Pancreas (tissue), 10 donors: ENCODE measurements at places on chromosomes 5 and 9. TPM values are rescaled to one million over a fixed set of nuclear protein-coding genes. Genes with fewer than 3 reads are reported as not detected.

The UNC5A gene
- polyA plus RNA-seq: 2.3 TPM

- no peaks in the 10 kb centered on the region for H3K4me1 ChIP-seq
- peak overlapping the region; percentile 47 for H3K4me3 ChIP-seq
- DNase-seq: peak; percentile 96
- H3K27me3 ChIP-seq: peaks cover 14% of the 10 kb centered on the region
Observed at GRCh38 chr5:141040771-141041426, 10.3 kb upstream of the PCDHB1 start.

The HAVCR2 gene
- 0.72 TPM for polyA plus RNA-seq

The CER1 gene
- polyA plus RNA-seq: 0.12 TPM

GRCh38 chr5:7320701-7321301 is 75.1 kb upstream of the ADCY2 start:
- H3K27me3 ChIP-seq: no peaks in the 10 kb centered on the region
- H3K4me1 ChIP-seq: no peaks in the 10 kb centered on the region
- H3K4me3 ChIP-seq: no peak overlapping the region
- no peak for DNase-seq
- H3K36me3 ChIP-seq: no peaks in the 10 kb centered on the region
- no peak overlapping the region for H3K27ac ChIP-seq

GRCh38 chr5:40672425-40672824 is 7.3 kb upstream of the PTGER4 start:
- no peak for DNase-seq
- no peaks in the 10 kb centered on the region for H3K36me3 ChIP-seq
- H3K4me3 ChIP-seq: no peak overlapping the region
- H3K27ac ChIP-seq: no peak overlapping the region

DNA sequence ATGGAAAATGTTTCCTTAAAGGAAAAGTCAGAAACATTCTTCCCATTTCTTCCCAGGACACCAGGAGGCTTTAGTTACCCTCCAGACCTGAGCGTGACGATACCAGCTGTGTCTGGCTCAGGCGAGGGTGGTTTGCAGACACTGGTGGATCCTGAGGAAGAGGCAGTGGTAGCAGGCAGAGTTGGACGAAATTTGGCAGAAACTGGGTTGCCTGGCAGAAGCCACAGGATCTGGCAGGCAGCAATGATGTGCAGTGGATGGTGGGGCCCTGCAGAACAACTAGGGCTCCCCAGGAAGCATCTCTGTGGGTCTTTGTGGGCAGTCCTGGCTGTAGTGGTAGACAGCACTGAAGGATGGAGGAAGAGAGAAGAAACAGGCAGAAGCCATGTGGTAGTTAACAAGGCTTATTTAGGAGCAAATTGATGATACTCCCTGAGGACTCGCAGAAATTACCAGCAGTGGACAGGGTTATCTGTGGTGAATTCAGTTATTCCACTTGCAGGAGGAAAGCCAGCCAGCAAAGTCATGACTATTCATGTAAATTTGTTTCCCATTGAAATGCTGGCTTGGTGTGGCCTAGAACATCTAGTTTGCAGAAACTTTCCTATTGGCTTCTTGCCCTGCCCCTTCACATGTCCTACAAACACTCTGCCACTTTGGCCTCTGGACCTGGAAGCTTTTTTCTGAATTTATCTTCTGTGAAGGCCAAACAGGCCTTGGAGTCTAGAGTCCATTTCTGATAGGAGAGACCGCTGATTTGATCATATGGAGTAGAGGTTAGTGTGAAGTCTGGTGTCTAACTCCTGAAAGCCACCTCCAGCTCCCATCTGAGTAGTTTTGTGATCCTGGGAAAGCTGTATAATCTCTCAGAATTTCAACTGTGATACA is 212.0 kb downstream of the DMRT2 start:
- H3K4me3 ChIP-seq: no peak overlapping the region
- no peaks in the 10 kb centered on the region for H3K36me3 ChIP-seq
- H3K27me3 ChIP-seq: no peaks in the 10 kb centered on the region
- no peak overlapping the region for H3K27ac ChIP-seq
- H3K4me1 ChIP-seq: no peaks in the 10 kb centered on the region
- no peak for DNase-seq

DNA sequence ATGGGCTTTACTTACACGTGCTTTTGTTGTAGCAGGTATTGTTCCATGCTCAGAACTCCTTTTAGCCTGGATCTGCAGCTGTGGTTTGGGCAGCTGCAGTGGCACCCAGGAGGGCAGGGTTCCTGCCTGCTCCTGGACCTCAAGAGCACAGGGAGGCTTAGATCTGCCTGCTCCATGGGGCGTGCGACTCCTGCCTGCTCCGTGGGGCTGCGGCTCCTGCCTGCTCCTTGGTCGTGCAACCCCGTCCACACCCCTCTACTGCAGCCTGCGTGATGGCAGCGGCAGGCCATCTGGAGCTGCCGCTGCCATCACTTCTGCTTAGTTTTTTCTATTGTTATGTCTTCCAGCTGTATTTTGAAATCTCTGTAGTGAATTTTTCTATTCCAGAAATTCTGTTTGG is 11.7 kb upstream of the UGT3A2 start:
- H3K4me1 ChIP-seq: no peaks in the 10 kb centered on the region

- no peak overlapping the region for H3K4me3 ChIP-seq
- no peaks in the 10 kb centered on the region for H3K27me3 ChIP-seq
- no peak overlapping the region for H3K27ac ChIP-seq
- no peaks in the 10 kb centered on the region for H3K4me1 ChIP-seq
- no peak for DNase-seq
Observed at GRCh38 chr5:19630876-19631275, 357.1 kb downstream of the CDH18 start.

DNA sequence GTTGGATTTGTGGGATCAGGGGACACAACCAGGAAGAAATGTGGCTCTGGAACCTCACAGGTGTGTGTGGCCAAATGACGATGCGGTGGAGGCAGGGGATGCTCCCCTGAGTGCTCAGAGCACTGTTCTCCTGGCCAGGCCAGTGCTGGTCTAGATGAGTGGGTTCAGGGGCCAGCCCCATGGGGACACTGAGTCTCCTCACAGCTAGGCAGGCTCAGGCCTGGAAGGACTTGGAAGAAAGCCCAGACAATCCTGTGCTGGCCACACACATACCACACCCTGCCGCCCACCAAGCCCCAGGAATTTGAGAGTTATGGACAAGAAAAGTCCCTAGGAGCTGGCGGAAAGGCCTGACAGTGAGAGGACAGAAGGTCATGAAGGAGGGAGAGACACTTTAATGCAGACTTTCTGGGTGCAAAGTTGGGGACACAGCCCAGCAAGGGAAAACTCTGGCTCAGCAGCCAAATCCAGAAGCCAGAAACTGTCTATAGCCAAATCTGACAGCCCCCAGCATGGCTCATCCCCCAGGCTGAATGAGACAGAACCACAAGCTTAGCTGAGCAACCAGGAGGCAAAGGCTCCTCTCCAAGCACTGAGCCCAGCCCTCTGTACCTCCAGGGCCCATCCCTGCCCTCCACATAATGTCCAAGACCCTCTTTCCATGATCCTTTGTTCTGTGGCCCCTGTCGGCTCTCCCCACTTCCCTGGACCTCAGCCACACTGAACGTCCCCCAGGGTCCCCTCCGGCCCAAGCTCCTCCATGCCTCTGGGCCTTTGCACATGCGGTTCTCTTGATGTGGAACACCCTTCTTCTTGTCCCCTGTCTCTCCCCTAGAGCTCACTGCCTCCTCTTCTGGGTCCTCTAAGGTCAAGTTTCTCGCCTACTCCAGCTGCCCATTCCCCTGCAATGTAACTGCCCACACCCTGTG is 22.4 kb downstream of the LHX6 start:
- H3K27me3 ChIP-seq: no peaks in the 10 kb centered on the region
- no peaks in the 10 kb centered on the region for H3K36me3 ChIP-seq
- no peaks in the 10 kb centered on the region for H3K4me1 ChIP-seq
- no peak overlapping the region for H3K4me3 ChIP-seq
- DNase-seq: peak; percentile 30

DNA sequence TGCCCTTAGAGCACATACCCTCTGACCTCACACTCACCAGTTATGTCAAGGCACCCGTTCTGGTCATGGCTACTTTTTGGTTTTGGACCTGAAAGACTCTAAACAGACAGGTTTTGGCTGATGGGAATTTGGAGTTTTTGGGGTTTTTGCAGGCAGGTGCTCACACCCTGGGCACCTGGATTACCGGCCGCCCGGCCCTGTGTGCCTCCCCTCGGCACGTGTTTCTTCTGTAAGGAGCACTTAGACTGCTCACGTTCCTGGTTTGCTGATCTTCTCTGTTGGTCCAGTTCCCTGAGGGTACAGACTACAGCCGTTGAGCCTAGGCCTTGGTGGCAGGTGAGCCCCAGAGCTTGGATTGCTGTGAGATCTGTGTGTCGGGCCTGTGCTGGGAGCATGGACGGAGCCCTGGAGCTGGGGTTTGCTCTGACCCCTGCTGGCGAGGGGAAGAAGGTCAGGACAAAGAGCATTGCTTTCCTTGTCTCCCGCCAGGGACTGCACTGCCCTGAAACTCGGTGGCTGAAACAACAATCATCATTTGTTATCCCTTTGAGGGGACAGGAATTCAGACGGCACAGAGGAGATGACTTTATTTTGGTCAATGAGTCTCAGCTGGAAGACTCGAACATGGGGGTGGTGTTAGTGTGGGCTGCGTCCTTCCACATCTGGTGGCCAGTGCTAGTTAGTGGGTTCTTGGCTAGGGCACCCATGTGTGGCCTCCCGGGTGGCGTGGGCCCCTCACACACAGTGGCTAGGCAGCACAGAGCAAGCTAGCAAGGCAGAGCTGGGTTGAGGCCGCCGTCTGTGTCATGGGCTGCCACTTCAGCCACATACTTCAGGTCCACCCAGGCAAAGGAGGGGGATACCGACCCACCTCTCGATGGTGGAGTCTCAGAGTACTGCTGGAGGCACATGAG is 76.4 kb downstream of the EHMT1 start:
- H3K27ac ChIP-seq: peak overlapping the region; percentile 34
- H3K27me3 ChIP-seq: no peaks in the 10 kb centered on the region
- H3K36me3 ChIP-seq: no peaks in the 10 kb centered on the region
- H3K4me3 ChIP-seq: no peak overlapping the region

DNA sequence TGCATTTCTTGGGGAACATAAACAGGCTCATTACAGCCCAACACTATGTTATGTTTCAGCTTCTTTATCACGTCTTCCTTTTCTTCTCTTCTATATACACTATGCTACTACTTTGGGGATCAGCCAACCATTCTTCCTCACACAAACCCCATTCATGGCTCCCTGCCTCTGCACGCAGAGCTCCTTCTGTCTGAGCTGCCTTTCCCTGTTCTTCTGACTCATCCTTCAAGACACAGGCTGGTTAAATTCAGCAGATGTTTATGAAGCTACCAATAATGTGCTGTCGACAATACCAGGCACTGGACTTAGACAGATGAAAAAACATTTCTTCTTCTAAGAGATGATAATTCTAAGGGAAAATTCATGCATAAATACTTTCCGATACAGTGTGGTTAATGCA is 102.5 kb upstream of the TXNDC8 start:
- no peaks in the 10 kb centered on the region for H3K27me3 ChIP-seq
- H3K36me3 ChIP-seq: no peaks in the 10 kb centered on the region
- H3K4me3 ChIP-seq: no peak overlapping the region
- no peaks in the 10 kb centered on the region for H3K4me1 ChIP-seq

DNA sequence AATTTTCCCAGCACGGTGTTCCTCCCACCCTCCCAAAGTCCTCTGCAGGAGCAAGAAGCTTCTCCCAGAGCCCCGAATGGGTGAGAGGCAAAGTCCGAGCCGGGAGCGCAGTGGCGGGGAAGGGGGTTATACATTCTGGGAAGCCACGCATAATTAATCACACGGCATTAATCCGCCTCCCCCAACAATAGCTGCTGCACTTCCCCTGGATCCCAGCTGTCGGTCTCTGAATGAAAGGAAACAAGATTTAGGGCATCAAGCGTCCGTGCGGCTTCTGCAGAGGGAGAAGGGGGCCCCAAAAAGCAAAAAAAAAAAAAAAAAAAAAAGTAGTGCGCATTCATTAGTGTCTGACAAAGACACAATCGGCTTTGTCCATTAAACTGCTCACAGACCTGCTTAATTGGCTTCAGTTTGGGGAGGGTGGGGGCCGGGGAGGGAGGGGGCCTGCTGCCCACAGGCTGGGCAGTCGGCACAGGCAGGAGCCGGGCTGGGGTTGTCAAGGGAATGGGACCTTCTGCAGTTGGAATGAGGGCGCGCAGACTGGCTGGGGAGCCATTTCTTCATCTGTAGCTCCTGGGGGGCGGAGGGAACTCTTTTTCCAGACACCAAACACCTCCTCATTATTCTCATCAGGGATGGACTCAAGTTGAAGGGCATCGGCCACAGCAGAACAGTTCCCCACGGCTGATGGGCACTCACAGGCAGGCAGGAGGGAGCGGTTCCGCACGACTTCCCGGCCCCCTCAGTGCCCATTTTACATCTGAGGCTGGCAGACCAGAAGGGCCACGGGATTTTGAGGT is 3.4 kb downstream of the NOTCH1 start:
- no peaks in the 10 kb centered on the region for H3K36me3 ChIP-seq
- no peak overlapping the region for H3K4me3 ChIP-seq
- H3K27ac ChIP-seq: no peak overlapping the region
- H3K27me3 ChIP-seq: no peaks in the 10 kb centered on the region

DNA sequence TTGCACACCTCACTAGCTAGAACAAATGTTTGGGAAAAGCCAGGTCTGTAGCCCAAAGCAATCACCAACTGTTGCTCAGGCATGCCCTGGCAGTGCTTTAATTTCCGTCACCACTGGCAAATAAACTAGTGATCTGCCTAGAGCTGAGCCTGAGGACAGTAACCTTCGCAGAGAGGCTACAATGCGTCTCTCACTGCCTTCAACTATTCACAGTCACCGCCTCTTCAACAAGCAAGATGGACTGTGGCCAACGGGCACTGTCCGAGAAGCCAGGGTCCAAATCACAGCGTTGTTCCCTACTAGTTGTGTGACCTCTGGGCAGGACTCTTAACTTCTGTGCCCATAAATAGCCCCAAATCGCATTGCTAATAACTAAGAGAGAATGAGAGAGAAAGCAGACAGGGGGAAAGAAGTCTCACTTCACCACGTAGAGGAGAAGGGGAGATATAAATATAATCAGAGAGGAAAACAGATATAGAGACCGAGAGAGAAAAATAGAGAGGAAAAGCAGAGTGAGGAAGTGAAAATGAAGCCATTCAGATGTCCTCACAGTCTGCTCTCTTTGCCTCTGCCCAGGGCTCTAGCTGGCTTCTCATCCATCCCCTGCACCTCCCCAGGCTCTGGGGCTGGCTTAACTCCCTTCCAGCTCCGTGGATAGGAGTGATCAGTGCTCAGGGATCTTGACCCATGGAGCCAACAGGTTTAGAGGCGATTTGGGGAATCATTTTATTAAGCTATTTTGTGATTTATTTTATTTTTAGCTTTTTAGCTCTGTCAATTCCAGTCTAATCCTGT is 157.9 kb downstream of the ZDHHC21 start:
- H3K36me3 ChIP-seq: no peaks in the 10 kb centered on the region
- H3K27me3 ChIP-seq: no peaks in the 10 kb centered on the region
- no peak overlapping the region for H3K4me3 ChIP-seq
- H3K27ac ChIP-seq: no peak overlapping the region

The C5orf58 gene
- not detected for polyA plus RNA-seq

The STING1 gene
- 19.2 TPM for polyA plus RNA-seq

- no peak overlapping the region for H3K27ac ChIP-seq
- H3K4me3 ChIP-seq: no peak overlapping the region
- no peak for DNase-seq
- H3K27me3 ChIP-seq: no peaks in the 10 kb centered on the region
Observed at GRCh38 chr5:179355976-179356974, 11.0 kb upstream of the ADAMTS2 start.

The DMAC1 gene
- 4.3 TPM for polyA plus RNA-seq

The CD14 gene
- 17.6 TPM for polyA plus RNA-seq

GRCh38 chr5:57431759-57432158 is 50.9 kb downstream of the ACTBL2 start:
- no peak overlapping the region for H3K4me3 ChIP-seq
- no peaks in the 10 kb centered on the region for H3K27me3 ChIP-seq
- DNase-seq: no peak
- H3K27ac ChIP-seq: no peak overlapping the region
